ENCODE measurements at places on chromosomes 6 and 20.

DNA sequence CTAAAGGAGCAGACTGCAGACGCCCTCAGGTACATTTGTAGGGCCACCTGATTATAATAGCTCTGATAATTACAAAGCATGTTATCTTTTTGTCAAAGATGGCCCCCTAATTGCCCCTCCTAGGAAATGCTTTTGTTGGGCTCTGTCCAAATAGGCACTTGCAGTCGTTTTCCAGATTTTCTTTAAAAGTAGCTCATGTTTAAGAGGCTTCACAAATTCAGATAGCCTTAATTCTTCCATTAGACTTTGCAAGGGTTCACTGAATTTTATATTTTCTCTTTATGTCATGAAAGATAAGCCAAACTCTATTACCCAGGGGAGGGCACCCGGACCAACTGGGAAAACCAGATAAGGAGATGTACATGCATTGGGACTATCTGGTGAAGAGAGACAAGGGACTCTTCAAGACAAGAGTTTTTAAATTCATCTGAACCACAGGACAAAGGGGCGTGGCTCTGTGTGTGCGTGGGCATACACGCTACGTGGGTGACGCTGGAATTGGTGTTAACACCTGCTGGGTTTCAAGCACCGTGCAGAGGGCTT lies 95.6 kb downstream of the TOX2 start:
- no peak for DNase-seq

DNA sequence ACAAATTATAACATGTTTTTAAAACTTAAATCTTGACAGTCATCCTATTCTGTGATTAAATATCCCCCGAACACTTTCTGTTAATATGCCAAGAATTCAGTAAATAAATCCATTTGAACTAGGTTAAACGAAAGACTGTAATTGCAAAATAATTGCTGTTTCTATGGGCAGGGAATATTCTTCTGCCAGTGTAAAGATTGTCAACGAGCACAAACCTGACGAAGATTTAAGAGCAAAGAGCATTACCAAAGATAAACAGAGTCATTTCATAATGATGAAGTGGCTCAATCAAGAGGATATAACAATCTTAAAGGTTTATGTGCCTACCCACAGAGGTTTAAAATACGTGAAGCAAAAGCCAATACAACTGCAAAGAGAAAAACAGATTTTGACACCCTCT lies 76.3 kb upstream of the ADGRG6 start:
- DNase-seq = no peak

GRCh38 chr6:44630125-44631028 lies 242.9 kb downstream of the CDC5L start:
- no peak for DNase-seq

DNA sequence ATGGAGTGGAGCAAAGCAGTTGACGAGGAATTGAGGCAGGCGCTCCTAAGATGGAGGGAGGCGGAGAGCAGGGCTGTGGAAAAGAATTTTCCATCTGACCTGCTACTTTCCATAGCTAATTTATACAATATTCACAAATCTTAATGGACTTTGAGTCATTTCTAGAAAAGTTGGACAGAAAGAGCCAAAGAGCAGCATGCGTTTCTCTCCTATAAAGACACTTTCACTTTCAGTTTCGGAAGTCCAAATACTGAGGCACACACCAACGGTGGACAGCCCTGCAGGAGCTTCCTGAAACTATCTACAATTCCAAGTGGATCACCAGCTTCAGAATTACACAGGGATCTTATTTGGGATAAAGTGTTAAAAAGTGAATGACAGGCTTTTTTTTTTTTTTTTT lies 43.5 kb downstream of the PANK2 start:
- DNase-seq = no peak

DNA sequence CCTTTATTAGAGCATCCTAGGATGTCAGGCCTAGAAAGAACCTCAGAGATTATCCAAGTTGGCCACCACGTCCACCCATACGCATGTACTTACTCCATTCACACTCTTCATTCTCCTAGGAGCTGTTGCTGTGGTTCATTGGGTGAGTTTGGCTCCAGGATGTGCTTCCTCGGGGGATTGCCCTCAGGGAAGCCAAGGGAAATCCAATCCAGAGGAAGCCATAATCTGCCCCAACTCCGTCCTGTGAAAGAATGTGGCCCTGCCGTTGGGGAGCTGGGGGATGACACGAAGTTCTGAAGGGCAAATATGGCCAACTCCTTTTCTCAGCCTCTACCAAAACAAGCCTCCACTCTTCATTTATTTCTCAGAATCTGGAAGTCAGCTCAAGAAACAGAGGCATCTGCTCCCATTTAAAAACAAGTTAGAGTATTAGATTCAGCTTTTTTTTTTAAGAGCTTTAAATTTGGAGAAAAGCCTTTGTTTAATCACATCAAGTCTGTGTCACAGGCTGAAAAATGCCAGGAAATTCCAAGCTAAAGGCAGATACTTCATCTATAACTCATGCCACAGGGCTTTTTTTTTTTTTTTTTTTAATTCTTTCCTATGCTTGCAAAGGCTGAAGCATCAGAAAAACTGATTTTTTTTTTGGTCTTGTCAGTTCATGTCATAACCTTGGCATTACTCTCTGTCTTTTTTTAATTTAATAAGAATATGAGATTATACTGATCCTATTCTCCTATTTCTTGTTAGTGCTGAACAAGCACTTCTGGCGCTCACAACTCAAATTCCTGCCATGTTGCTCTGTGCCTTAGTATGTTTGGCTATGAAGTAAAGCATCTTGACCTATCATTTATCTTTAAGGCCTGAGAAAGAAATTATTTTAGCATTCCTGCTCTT lies 480.9 kb upstream of the MARCKS start:
- peak; percentile 50 for DNase-seq

- no peak for DNase-seq
Observed at GRCh38 chr20:47355489-47356219, 845 bp downstream of the ZMYND8 start.

GRCh38 chr6:26347699-26348098 lies 17.3 kb upstream of the BTN3A2 start:
- DNase-seq = no peak

GRCh38 chr6:9172096-9172495 lies 736.8 kb upstream of the SLC35B3 start:
- DNase-seq = no peak

DNA sequence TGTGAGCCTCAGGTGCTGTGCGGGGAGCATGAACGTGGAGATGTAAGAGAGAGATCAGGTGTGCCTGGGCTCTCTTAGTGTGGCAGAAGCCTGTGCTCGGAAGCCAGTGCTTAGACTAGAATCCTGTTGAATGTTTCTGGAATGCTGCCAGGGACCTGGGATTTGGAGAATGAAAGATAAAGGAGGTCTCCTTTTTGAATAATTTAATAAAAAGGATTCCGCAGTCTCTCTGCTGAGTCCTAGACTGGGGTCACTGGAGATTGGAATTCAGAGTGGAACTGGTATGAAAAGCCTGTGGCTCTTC lies 18.8 kb upstream of the EFCAB8 start:
- DNase-seq = no peak

DNA sequence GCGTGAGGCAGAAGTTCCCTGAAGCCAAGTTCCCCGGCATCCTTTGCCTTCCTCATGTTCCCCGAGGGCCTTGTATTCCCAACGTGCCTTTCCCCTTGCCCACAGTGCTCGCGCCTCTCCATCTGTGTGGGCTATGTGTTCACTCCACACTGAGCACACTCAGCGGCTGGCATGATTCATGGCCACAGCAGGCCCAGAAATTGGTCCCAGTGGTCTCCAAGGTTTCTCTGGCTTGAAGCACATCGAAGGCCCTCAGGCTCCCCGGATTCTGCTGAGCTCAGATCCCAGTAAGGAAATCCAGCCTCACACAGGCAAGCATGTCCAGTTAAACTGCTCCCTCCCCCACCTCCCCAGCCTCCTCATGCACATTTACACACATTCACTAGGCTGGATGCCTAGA lies 123.6 kb downstream of the ISM1 start:
- no peak for DNase-seq

- DNase-seq = no peak
Observed at GRCh38 chr6:102525336-102525735, 1131.8 kb downstream of the GRIK2 start.

DNA sequence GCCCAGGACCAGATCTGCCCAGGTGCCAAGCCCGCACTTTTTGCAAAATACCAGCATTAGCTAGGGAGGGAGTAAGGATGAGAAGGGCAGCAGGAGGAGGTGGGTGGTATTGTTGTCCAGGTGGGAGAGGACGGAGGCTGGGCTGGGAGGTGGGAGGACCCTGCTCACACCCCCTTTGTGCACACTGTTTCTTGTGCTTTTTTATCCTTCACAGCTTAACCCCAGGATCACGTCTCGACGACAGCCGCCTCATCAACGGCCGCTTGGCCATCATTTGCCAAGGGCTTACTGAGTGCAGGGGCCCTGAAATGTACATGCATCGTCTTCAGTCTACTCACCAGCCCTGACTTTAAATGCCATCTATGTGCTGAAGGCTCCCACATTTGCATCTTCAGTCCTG lies 12.1 kb upstream of the TGM2 start:
- DNase-seq = no peak

DNA sequence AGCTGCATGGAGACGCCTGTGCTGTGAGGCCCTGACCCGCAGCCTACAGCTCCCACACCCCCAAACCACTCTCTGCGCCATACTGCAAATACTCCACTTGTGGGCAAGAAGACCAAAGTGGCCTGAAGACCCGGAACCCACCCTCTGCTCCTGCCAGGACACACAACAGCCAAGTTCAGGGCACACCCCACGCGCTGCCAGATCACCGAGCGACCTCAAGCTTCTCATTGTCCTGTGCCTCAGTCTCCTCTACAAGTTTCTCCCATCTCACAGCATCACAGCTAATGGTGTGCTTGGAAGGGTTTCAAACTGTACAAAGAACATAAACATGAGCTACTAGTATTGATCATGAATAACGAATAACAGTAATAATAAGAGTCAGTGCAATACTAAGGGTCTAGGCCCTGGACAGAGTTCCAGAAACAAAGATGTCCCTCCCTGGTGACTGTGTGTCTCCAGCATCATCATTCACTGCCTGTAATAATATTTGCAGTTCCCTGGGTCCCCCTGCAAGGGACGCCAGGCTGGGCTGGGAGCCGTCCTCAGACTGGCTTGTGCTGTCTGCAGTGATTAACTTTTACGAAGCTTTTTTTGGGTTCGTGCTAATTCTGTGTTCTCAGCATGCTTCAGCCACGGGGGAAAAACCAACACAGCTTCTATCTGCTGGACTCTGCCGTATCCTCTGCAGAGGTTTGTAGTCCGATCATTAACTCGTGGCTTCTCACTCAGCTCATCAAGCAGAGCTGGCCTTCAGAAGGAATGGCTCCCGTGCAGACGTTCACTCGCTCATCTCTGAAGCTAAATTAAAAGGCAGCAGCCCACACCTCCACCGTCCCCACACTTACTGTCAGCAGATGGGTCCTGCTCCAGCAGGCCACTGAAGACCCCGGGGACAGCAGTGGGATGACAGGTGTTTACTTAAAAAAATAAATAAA lies 81.6 kb upstream of the MPC1 start:
- DNase-seq = no peak

- no peak for DNase-seq
Observed at GRCh38 chr6:159321267-159321666, 152.1 kb downstream of the FNDC1 start.

DNA sequence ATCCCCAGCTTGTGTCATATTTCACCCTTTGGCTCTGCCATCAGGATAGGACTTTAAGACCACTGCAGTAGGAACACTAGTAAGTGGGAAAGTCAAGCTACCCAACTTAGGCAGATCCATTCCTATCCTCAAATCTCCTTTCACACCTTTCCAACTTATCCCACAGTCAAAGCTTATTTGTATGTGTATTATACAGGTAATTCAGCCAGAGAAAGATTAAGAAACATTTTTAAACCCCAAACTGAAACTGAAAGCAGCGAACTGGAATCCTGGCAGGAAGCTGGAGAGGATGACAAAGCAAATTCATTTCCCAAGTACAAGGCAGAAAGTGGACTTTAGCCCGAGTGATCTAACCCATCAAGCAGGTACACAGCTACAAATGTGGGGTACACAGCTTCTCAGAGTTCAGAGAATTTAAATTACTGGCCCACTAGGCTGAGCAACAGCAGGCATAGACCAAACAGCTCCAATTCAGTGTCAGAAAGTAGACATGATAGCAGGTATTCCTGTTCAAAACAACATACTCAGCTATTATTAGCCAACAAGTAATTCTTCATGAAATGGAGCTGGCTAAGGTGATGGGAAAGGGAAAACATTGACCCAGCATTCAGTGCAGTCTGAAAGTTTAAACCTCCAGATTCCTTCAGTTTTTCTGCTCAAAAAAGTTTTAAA lies 39.1 kb downstream of the ILRUN start:
- DNase-seq = peak; percentile 41

- no peak for DNase-seq
Observed at GRCh38 chr20:32858189-32858588, 534 bp upstream of the EFCAB8 start.

DNA sequence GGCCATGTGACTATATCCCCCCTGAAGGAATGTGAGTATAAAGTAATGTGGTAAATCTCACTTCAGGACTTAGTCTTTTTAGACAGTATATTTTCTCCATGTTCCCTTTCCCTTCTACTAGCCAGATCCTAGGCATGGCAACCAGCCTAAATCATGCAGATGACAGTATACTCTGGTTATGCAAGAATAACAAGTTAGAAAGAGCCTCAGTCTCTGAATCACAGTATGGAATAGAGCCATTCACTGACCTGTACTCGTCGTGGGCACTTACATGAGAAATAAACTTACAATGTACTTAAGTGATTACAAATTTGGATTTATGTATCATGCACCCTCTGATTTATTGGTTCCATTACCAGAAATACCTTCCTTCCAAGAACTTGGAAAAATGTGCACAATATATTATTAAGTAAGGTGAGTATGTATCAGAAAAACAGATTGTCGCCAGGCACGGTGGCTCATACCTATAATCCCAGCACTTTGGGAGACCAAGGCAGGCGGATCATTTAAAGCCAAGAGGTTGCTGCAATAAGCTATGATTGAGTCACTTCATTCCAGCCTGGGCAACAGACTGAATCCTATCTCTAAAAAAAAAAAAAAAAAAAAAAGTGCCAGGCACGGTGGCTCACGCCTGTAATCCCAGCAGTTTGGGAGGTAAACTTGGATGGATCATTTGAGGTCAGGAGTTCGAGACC lies 25.1 kb upstream of the FAM8A1 start:
- DNase-seq = no peak

- DNase-seq = no peak
Observed at GRCh38 chr6:48626421-48626820, 515.4 kb upstream of the PTCHD4 start.

- DNase-seq = no peak
Observed at GRCh38 chr20:7180256-7181045, 413.0 kb downstream of the BMP2 start.

DNA sequence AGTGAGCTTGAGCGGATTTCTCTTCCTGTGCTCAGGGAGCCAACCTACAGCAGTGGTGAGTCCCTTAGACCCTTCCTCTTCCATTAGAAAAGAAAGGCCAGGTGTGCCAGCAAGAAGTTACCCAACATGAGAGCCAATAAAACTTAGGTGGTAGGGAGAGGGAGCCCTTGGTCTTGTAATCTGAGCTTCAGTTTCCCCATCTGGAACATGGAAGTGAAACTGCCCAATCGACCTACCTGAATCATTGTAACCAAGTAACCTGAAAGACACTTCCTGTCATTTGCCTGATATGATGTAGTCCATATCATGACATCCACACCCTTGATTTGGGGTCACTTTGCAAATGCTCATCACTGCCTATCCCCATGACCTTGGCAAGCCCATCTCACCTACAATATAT lies 66.4 kb downstream of the MDGA1 start:
- no peak for DNase-seq
